Stimulated activated CD8-positive, alpha-beta memory T cell treated with anti-CD3 and anti-CD28 coated beads, Interleukin-15, amount 100 ng/mL, for 1 hour (primary cell): ENCODE measurements at places on chromosomes 4 and X.

DNA sequence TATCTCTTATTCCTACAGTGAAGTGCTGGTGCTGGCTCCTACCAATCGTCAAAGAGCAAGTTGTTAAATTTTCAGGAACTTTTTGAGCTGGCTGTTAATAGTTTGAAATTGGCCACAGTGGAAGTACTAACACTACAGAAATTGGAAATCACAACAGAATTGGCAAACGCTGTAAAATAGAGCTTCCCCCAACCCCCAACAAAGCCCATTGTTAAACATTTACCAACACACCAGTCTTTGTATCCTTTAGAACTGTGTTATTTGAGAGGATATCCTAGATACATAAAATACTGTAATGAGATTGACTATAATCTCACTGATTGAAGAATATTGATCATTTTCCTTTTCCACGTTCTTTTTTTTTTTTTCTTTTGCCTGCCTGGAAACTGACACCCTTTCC is 37.4 kb downstream of the FAM241A start:
- DNase-seq: no peak

DNA sequence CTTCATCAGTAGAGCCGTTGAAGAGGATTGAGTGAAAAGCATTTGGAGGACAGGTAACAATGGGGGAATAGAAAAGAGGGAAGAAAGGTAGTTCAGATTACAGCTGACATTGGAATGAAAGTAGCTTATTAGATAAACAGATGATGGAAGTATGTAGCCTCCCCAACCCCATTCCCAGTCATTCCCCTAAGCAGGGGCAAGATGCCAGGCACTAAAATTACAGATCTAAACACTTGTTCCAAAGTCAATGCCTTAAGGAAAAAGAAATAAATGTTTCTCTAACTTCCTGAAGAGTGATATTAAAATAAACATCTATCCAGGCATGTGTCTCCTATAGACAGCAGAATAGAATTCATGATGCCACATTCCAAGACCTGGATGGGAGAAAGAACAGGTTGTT is 350.8 kb downstream of the PDGFC start:
- no peak for DNase-seq

DNA sequence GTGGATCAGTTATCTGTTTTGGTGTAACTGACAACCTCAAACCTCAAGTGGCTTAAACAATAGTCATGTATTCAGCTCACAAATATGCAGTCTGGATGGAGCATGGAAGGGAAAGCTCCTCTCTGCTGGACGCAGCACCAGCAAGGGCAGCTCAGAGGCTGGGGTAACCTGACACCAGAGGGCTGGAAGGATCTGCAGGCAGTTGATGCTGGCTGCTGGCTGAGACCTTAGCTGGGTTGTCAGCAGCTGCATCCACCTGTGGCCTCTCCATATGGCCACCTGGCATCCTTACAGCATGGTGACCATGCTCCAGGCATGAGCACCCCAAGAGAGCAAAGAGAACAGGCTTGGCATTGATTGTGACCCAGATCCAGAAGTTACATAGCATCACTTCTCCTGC is 46.7 kb downstream of the ENPP6 start:
- no peak for DNase-seq

DNA sequence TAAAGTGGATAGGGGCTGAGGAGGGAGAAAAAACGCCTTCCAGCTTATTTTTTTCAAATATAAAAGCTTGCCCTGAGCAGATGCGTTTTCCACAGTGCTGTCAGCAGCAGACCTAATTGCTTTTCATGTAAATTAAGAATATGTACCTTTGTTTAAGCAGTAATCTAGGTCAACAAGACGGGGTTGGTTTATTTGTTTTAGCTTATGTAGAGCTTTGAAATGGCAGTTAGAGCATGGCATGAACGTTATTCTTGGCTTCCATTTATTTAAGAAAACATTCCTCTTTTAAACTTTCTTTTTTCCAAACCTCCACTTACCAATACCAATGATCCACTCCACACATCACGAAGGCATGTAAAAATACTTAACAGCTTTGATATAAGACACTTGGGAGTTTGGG is 220.3 kb upstream of the TENM3 start:
- DNase-seq: no peak

- no peak for DNase-seq
These were observed 116.0 kb downstream of the COX7B2 start for GRCh38 chr4:46793036-46793435.

GRCh38 chr4:176526704-176527103 is 206.9 kb downstream of the SPCS3 start:
- no peak for DNase-seq

- DNase-seq: no peak
These were observed 56.6 kb downstream of the PPM1K start for GRCh38 chr4:88227734-88228133.

DNA sequence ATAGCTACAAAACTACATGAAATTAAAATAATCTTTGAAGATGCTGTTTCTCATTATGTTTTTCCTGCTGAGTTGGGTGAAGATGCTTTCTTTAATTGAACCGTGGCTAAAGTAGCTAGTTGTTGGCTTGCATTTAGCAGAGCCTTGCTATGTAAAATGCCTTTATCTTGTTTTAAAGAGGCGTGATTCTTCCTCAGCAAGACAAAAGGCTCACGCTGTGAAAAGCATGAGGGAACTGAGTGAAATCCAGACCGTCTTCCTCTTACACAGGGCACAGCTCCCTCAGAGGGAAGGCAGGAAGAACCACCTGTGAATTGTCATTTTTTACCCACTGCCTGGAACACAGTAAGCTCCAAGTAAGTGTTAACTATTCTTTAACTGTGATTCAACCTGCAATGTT is 39.0 kb upstream of the ZNF518B start:
- DNase-seq: no peak

GRCh38 chr4:124279741-124280140 is 432.8 kb downstream of the ANKRD50 start:
- DNase-seq: no peak

- DNase-seq: no peak
These were observed 103.4 kb downstream of the MFAP3L start for GRCh38 chr4:169922632-169923276.

GRCh38 chr4:100083289-100083688 is 107.0 kb downstream of the DDIT4L start:
- no peak for DNase-seq
